T47D (cell line): ENCODE measurements at places on chromosomes 7 and 10.

GRCh38 chr10:26550774-26551526 is 112.8 kb downstream of the APBB1IP start:
- DNase-seq: peak; percentile 31

DNA sequence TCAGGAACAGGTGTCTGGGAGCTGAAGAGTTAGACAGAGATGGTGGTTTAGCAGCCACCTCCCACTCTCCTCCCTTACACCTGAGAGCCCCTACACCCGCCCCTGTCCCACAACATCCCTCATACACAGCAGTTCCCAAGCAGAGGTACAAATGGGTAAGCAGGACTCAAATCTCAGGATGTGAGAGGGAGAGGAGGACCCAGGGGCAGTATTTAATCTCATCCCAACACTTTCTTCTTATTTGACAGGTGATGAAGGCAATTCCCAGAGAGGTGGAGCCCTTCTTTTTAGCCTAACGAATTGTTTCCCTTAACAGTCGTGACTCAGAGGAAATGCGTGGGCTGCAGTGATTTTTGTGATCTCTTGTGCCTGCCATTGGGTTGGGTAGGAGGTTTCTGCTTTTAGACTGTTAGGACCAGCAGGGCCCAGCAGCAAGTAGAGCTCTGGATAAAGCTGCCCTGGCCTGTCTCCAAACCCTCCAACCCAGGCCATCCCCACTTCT is 191.3 kb downstream of the HECW1 start:
- DNase-seq: no peak

GRCh38 chr10:7493996-7494395 is 83.2 kb upstream of the SFMBT2 start:
- peak; percentile 24 for DNase-seq

DNA sequence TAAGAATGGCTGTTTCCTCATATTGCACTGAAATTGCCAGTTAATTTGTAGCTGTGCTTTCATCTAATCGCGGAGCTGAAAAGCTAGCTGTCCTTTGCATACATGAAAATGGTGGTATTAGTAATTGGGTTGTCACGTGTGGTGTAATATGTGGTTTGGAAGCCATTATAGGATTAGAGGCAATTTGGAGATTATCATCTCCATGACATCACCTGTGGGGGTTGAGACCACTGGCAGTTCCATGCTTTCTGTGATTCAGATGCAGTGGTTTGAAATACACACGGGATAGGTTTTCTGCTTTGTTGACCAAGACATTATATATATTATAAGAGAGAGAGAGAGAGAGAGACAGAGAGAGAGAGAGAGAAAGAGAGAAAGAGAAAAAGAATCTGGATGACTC is 180.8 kb downstream of the RAB11FIP2 start:
- no peak for DNase-seq

- DNase-seq: no peak
These were observed 4.6 kb downstream of the MGAM start for GRCh38 chr7:142000244-142000643.

GRCh38 chr7:37336259-37336658 is 112.4 kb downstream of the ELMO1 start:
- no peak for DNase-seq

DNA sequence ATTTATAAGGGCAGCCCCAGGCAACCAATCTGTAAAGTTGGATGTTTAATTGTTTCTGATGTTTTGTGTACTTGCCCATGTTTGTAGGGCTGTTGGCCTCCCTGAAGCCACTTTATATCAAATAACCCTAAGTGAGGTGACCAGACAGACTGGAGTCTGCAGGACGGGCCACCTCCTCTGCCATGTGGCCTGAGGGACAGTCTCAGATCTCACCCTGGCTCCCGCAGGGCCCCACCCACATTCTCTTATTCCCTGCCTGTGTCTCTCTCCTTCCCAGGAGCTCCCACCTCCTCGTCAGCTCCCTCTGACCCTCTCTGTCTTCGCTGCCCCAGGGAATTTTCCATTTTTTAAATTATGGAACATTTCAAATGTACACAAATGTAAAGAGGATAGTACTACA is 9.5 kb upstream of the C10orf71 start:
- no peak for DNase-seq

GRCh38 chr7:70795948-70796347 is 336.0 kb upstream of the GALNT17 start:
- no peak for DNase-seq

DNA sequence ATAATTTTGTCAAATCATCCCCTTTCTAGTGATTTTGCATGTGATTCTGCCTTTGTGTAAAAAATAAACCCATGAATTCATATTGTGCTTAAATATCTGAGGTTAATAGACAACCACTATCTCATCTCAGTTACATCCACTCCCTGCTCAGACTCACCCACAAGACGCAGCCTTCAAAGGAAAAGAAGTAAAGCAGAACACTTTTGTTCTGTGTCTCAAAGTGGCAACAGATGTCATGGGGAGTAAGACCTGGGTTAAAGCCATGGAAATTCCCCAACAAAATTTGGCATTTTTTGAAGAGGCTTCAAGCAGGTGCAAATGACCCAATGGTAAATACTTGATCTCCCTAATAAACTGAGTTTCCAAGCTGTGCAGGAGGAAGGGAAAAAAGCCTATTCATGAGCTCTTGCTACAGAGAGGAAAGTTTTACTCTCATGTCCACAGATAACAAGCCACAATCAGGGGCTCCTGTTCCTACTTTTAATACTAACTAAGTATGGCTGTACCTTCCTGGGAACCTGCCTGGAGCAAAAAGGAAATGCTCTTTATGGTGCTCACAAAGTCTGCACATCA is 4.7 kb downstream of the CYP3A7 start:
- no peak for DNase-seq

GRCh38 chr10:8416192-8416701 is 361.8 kb downstream of the GATA3 start:
- DNase-seq: no peak

GRCh38 chr10:119416855-119417254 is 125.7 kb downstream of the RGS10 start:
- DNase-seq: peak; percentile 77

DNA sequence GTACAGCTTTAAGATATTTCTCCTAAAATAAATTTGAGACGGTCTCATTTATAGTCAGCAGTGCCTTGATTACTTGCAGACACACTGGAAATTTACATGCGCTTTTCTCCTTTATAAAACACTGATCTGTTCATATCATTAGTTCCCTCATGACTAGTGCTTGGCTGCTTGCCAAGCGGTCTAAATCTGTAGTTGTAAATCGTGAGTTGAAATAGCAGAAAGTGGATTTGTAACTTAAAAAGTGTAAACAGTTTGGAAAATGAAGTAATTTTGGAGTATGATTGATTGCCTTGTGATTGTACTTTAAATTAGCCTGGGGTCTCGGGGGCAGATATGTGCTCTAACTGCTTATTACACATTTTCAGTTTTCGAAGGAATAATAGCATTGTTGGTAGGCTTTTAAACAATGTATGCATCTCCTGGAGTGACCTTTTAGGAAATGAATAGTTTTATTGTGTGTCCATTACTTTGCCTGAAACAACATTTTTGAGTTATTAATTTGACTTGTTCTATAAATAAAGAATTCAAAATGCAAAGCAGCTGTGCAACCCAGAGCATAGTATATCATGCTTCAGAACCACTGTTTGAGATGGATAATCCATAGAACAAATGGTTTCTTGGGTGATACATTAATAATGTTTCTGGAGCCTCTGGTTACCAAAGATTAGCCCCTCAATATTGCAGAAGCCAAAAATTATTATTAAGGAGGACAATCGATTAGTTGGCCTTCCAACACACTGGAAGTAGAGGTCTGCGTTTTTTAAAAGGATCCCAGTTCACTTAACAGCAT is 73.3 kb downstream of the ARID5B start:
- no peak for DNase-seq

DNA sequence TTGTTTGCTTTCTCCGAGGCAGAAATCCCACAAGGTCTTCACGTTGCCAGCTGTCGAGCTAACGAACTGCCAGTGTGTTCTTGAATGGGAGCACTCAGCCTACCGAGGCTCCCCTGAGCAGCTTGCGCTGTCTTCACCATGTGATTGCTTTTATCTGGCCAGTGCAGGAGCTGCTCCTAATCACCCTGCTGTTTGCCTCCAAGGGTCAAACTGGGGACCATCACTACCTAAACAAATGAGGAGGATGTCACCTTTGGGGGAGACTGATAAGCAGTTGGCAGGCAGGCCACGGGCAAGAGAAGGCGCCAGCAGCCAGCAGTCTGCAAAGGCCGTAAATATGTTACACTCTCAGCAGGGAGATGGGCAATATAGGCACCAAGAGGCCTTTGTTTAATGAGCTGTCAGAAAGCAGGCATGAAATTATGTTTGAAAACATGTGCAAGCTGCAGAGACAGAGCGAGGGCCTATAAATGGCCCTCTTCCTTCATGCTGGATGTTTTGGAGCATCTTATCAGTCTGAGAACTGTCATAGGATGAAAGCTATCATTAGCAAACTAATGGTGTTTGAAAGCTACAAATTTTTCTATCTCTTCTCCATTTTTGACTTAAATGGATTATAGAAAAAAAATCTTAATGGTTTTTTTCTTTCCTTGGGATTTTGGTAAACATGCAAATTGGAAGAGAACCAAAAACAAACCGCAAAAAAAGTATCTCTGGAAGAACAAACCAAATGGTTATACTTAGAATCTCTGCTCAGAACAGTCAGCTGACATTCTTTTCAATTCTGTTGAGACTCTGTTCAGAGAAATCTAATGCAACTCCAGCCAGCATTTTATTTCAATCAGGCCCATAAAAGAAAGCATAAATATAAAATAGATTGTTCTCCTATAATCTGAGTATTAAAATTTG is 267.3 kb upstream of the NPVF start:
- DNase-seq: no peak

- no peak for DNase-seq
These were observed 63.1 kb downstream of the TMEM209 start for GRCh38 chr7:130141884-130142653.

GRCh38 chr7:41002741-41003610 is 699.9 kb downstream of the INHBA start:
- peak; percentile 74 for DNase-seq

DNA sequence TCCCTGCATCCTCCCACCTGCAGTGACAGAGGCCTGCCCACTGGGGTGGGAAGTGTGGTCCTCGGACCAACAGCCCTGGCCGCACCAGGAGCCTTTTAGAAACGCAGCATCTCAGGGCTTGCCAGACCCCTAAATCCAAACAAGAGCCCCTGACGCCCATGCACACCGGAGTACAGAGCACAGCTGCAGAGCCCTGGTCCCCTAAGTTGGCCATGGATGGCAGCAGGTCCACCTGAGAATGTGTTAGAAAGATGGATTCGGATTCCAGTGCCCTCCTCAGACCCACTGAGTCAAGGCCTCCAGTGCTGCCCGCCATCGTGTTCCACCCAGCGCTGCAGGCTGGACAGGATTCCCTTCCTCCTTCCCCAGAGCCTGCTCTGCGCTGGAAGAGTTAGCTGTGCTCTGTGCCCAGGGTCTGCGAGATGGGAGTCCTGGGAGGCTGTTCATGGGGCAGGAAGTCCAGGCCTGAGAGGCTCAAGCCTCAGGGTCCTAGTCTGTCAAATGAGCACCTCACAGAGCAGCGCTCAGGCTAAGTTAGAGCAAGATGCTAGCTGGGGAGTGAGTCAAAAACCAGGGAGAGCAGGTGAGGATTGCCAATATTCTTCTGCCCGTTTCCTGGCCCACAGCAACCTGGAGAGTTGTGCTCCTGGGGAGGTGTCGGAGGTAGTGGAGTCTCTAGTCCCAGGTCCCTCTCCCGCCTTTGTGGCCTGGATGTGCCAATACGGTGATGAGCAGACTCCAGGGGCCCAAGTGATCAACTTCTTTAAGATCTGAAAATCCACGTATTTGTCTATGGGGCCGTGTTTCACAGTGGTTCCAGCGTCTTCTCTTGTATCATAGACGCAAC is 95.9 kb upstream of the GPR26 start:
- no peak for DNase-seq

GRCh38 chr10:119263951-119264617 is 56.7 kb downstream of the GRK5 start:
- no peak for DNase-seq
